ENCODE measurements at places on chromosomes 1 and 21. TPM values are rescaled to one million over a fixed set of nuclear protein-coding genes. Genes with fewer than 3 reads are reported as not detected.

Gene ZNF593OS
- total RNA-seq = not detected

Gene CD101
- 0.60 TPM for total RNA-seq

Gene SH2D2A
- 189 TPM for total RNA-seq

Gene TADA1
- 16.0 TPM for total RNA-seq

Gene RPTN
- not detected for total RNA-seq

Gene KCNK2
- not detected for total RNA-seq

Gene VWA1
- 0.56 TPM for total RNA-seq

Gene FNDC10
- total RNA-seq = 1.7 TPM

Gene AMPD1
- not detected for total RNA-seq

Gene CHIA
- not detected for total RNA-seq

Gene SASS6
- total RNA-seq = 17.4 TPM
